Effector CD4-positive, alpha-beta T cell (primary cell): ENCODE measurements at places on chromosomes 13 and 19.

DNA sequence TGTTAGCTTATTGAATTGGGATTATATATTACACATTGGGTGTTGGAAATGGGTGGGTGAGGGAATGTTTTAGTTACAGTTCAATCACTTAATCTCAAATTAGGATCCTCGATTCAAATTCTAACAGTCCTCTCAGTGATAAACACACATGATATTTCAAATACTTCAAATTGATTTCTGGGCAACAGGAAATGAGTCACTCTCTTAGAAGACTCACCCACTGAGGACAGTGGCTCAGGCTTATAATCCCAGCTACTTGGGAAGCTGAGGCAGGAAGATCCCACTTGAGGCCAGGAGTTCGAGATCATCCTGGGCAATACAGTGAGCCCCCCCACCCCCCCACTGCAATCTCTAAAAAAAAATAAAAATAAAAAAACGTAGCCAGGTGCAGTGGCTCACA lies 435.3 kb downstream of the KLF12 start:
- no peak for DNase-seq

DNA sequence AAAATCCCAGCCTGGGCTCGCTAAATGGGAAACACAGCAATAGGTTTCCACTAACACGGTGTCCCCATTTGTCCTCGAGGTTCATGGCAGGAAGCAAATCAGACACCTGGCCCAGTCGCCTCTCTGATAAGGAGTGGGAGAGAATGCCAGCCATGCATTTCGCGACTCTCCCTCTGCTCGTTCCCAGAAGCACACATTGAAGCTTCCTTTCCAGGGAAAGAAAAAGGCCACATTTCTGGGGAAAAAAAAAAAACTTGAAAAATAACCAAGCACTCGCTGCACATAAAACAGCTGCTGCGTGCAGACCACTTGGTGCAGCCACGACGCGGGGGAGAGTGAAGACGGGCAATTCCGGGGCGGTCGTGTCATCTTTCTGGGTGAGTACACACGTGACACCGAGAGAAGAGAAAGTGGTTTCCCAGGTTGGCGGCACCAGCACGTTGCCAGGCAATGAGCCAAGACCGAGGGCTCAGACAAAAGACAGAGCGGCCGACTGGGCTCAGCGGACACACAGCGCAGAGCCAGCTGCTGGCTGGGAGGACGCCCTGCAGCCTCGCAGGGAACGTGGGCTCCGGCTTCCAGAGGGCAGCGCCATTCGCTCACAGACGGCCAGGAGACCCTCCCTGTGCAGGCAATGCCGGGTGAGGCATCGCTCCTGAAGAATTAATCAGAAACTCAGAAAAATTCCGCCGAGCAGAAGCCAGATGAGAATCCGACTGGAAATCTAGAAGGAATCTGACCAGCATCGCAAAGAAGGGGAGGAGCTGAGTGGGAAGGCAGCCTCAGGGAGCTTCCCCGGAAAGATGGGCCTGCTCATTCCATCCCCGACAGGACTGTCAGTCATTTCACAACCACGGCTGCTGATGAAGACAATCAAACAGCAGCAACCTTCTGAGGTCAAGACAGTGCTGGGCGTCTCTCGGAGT lies 83.2 kb upstream of the IRS2 start:
- no peak for DNase-seq

DNA sequence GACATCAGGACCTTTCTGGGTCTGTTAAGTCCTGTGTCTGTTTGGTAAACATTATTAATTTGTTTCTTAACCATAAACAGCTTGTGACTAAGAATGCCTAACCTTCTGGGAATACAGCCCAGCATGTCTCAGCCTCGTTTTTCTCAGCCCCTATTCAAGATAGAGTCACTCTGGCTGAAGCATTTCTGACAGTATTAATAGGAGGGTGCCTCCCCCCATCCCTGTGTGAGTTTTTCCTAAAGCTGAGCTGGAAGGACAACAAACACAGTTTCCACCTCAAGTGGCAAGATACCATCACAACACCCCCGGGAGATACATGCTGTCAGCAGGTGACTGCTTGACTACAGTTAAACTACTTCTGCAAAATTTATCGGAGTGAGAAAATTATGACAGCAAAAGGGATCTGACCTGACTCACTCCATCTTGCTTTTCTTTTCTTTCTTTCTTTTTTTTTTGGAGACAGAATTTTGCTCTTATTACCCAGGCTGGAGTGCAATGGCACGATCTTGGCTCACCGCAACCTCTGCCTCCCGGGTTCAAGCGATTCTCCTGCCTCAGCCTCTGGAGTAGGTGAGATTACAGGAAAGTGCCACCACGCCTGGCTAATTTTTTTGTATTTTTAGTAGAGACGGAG lies 59.3 kb upstream of the ABCC4 start:
- DNase-seq = no peak

- DNase-seq = no peak
Observed at GRCh38 chr13:40818926-40819325, 29.5 kb downstream of the SLC25A15 start.

DNA sequence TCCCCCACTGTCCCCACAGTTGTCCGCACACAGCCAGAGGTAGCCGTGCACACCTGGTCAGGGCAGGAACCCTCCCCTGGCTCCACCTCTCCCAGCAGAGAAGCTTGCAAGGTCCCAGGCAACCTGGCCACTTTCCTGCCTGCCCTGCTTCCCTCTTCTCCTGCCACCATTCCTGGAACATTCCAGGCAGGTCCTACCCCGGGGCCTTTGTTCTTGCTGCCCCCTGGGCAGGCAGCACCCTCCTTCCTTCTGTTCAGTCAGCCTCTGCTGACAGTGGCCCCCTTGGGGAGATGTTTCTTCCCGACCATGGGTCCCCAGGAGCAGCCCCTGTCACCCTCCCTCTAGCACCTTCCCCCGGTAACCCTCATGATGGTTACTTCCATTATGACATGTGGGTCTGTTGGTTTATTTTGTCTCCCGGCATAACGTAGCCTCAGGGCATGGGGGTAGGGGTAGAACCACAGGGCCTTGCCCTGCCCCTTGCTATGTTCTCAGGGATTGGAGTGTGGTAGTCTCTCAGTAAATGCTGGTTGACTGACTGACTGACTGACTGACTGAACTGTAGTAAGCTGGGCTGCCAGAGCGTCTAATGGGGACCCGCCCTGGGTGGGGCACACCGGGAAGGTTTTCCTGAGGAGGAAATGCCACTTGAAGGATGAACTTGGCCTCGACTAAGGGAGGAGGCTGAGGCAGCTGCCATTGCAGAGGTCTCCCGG lies 10.8 kb downstream of the PAK4 start:
- no peak for DNase-seq

GRCh38 chr13:42388326-42388725 lies 116.4 kb downstream of the AKAP11 start:
- DNase-seq = no peak

DNA sequence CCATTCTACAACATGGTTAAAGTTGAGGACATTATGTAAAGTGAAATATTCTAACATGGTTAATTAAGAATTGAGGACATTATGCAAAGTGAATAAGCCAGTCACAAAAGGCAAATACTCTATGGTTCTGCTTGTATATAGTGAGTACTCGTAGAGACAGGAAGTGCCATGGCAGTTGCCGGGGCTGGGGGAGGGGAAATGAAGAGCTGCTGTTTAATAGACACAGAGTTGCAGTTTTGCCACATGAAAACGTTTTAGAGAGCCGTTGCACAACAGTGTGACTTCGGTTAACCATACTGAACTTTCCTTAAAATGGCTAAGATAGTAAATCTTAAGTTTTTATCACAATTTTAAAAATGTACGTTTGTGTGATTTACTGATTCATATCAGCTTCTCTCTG lies 176.9 kb downstream of the SHISA2 start:
- peak; percentile 59 for DNase-seq
